Naive thymus-derived CD8-positive, alpha-beta T cell (primary cell): ENCODE measurements at places on chromosomes 1 and 21.

GRCh38 chr1:191290441-191290840 is 812.8 kb upstream of the BRINP3 start:
- DNase-seq = no peak

DNA sequence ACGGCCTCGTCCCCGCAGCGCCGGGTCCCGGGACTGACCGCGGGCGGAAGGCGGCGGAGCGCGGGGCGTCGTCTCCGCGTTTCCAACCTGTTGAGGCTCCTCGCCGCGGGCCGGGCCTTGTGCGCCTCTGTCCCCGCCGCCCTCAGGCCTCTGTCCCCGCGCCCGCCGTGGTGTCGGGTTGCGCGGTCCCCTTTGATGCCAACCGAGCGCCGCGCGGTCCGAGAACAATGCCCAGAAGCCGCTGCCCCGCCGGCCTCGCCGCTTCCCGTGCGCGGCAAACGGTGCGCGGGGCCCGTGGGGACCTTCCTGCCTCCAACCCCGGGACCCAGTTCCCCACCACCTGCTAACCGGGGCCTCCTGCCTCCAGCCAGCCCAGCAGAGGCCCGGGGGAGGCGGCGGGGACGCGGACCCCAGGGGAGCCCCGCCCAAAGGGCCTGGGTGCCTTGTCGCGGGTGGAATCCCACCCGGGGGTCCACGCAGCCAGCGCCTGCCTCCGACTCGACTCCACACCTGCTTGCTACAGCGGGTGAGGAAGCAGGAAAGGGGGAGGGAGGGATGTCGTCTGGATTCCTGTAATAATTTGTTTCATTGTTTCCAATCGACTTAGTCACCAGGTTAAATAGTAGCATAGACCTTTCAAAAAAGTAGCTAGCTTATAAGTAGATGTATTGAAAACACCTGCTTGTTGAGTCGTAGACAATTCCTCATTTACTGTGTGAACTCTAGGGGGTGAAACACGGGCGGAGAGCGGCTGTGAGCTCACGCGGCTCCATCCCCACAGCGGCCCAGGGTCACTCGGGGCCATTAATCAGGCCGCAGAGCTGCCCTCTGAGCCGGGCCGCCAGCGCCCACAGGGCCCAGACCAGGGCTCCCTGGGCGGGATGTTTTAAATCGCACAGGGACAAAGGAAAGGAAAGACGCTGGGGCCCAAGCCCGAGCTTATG is 1.1 kb downstream of the COL18A1 start:
- no peak for DNase-seq

- DNase-seq = no peak
Measured at GRCh38 chr1:12220890-12221289, 8.9 kb upstream of the VPS13D start.

DNA sequence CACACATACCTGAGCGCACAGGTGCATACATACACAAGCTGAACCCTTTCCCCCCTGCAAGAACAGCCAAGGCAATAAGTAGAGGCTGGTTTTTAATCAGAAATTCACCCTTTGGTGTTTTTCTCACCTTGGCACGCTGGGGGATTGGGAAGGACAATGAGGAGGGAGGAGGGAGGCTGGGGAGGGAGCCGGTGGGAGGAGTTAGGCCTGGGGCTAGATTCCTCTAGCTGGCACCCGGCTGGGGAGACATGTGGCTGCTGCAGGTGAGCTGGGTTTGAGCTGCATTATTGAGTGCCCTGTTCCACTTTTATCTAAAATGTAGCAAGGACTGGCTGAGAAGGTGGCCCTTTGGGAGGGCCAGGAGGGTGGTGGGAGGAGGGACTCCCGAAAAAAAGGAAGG is 97.8 kb upstream of the CSF3R start:
- DNase-seq = no peak

DNA sequence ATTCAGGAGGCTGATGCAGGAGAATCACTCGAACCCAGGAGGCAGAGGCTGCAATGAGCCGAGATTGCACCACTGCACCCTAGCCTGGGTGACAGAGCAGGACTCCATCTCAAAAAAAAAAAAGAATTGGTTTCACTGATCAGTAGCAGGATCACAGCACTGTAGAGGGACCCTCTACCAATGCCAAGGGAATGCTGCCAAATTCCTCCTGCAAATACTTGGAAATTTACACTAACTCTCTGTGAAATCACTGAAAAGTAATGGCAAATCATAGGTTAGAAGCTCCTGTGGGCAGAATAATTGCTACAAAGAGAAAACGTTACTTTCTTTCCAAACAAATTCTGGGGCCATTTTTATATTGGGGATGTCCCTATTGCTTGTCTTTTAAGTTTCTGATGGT is 6.7 kb upstream of the GPR25 start:
- no peak for DNase-seq

DNA sequence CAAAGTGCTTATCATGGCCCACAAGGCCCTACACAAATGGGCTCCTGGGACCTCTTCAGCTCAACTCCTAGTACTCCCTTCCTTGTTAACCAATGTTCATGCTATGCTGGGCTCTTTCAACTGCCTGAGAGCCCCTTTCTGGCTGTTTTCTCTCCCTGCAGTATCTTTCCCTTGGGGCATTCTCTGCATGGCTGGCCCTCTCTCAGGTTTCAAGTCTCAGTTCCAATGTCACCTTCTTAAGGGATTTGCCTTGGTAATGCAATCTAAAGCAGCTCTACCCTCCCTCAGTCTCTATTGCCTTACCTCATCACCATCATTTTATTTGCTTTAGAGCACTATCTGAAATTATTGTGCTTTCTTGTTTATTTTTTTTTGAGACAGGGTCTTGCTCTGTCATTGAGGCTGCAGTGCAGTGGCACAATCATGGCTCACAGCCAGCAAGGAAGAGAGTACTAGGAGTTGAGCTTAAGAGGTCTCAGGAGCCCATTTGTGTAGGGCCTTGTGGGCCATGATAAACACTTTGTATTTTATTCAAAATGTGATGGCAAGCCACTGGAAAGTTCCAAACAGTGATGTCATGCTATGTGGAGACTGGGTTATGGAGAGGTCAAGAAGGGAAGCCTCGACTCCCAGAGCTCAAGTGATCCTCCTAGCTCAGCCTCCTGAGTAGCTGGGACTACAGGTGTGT is 63.4 kb upstream of the SRSF10 start:
- no peak for DNase-seq

DNA sequence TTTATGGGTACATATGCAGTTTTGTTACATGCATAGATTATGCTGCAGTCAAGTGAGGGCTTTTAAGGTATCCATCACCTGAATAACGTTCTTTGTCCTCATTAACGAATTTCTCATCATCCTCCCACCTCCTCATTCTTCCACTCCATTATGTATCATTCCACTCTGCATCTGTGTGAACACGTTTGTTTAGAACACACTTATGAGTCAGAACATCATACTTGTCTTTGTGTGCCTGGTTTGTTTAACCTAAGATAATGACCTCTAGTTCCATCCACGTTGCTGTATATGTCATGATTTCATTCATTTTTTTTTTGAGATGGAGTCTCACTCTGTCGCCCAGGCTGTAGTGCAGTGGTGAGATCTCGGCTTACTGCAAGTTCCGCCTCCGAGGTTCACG is 6.7 kb upstream of the MPC2 start:
- DNase-seq = no peak

- DNase-seq = no peak
Measured at GRCh38 chr1:171981303-171981702, 140.0 kb downstream of the DNM3 start.

DNA sequence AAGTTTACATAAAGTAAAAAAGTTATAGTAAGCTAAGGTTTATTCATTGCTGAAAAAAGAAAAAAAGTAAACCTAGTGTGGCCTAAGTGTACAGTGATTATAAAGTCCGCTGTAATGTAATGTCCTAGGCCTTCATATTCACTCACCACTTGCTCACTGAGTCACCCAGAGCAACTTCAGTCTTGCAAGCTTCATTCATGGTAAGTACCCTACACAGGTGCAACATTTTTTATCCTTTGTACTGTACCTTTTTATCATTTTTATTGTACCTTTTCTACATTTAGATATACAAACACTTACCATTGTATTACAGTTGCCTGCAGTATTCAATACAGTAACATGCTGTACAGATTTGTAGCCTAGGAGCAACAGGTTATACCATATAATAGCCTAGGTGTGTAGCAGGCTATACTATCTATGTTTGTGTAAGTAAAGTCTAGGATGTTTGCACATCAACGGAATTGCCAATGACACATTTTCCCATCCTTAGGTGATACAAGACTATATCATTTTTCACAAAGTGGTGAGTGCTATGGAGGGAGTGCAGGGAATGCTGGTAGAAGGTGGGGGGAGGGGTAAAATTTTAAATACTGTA is 58.0 kb upstream of the DMRTA2 start:
- no peak for DNase-seq

- peak; percentile 49 for DNase-seq
Measured at GRCh38 chr21:45306453-45306831, 18.7 kb upstream of the POFUT2 start.
